Neural crest cell (in vitro differentiated cells): ENCODE measurements at places on chromosomes 6 and 20. TPM values are rescaled to one million over a fixed set of nuclear protein-coding genes. Genes with fewer than 3 reads are reported as not detected.

GRCh38 chr6:89716532-89716931 is 78.0 kb upstream of the LYRM2 start:
- no peak for DNase-seq
- no peak overlapping the region for H3K4me3 ChIP-seq
- H3K27me3 ChIP-seq = no peaks in the 10 kb centered on the region
- H3K4me1 ChIP-seq = no peaks in the 10 kb centered on the region
- peaks cover 23% of the 10 kb centered on the region for H3K36me3 ChIP-seq

- no peaks in the 10 kb centered on the region for H3K4me1 ChIP-seq
- H3K27ac ChIP-seq = no peak overlapping the region
- no peak for DNase-seq
- H3K36me3 ChIP-seq = peaks cover 2% of the 10 kb centered on the region
- no peak overlapping the region for H3K4me3 ChIP-seq
Observed at GRCh38 chr6:63764318-63764916, 128.8 kb downstream of the PHF3 start.

DNA sequence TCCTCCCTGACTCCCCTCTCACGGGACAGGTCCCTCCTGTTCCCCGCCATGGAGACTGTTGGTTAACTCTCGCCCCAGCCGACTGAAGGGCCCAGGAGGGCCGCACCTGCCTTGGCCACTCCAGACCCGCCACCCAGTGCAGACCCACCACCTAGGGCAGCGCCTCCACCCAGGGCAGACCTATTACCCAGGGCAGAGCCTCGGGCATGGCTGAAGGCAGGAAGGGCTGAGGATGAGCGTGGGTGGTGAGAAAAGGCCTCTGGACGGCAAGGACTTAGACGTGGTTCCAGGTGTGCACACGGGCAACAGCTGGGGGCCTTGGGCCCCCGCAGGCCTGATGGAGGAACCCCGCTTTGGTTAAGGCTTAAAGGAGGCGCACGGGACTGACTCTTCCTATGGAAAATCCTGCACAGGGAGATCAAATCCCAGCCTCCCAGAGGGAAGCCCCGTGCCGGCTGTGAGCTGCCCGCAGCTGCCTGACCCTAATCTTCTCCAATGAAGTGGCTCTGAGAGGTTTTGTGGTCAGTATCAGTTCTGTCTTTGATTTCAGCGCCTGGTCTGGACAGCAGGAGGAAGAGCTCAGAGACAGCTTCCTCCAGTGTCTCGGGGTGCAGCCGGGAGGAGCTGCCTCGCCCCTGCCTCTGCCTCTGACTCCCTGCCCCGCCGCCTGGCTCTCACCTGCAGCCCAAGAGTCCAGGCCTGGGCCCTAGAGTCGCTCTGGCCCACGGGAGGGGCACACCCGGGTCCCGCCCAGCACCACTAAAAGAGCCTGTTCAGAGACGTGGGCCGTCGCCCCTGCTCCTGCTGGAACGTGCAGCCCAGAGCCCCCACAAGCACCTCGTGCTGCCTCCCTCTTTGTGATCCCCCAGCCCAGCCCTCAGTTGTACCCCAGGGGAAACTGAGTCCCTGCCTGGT is 12.1 kb upstream of the CHRNA4 start:
- peaks cover 26% of the 10 kb centered on the region for H3K4me1 ChIP-seq
- no peaks in the 10 kb centered on the region for H3K36me3 ChIP-seq
- H3K27ac ChIP-seq = no peak overlapping the region
- H3K27me3 ChIP-seq = peaks cover 4% of the 10 kb centered on the region
- no peak for DNase-seq

- H3K4me1 ChIP-seq = peaks cover 45% of the 10 kb centered on the region
- no peak for DNase-seq
- H3K27me3 ChIP-seq = no peaks in the 10 kb centered on the region
- peaks cover 24% of the 10 kb centered on the region for H3K36me3 ChIP-seq
- H3K4me3 ChIP-seq = no peak overlapping the region
Observed at GRCh38 chr6:166544296-166544605, 42.2 kb downstream of the RAMACL start.

- no peak overlapping the region for H3K27ac ChIP-seq
- H3K4me3 ChIP-seq = no peak overlapping the region
- DNase-seq = no peak
- H3K36me3 ChIP-seq = peaks cover 43% of the 10 kb centered on the region
- H3K27me3 ChIP-seq = no peaks in the 10 kb centered on the region
Observed at GRCh38 chr6:161171207-161171606, 102.7 kb downstream of the AGPAT4 start.

DNA sequence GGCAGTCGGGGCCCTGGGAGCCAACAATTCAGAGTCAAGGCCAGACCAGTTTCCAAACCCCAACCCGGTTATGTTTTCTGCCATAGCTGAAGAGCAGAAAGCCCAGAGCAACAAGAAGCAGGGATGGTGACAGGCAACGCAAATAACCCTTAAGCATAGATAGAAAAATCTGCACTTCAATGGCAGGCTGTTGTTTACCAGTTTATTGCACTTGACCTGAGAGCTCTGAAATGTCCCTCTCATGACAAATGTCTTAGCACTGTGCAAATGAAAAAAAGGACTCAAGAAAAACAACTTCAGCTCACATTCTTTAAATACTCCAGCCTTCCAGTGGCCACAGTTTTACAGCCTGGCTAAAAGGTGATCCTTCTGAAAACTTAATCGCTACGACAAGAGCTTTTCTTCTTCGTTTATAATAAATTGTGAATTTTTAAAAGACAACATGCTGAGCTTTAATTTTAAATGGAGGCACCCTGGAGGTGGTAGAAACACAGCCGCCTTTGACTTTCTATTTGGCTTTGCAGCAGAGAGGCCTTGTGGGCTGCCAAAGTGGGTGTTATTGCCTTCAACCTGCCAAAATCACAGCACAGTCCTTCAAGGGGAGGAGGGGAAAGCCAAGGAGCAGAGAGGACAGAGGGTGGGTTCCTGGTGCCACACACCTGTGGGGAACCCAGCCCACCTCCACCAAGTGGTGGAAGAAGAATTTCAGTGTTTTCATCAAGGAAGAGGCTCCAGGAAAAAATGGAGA is 289.5 kb upstream of the CDYL start:
- H3K27ac ChIP-seq = no peak overlapping the region
- DNase-seq = no peak
- peaks cover 9% of the 10 kb centered on the region for H3K36me3 ChIP-seq
- no peaks in the 10 kb centered on the region for H3K27me3 ChIP-seq

DNA sequence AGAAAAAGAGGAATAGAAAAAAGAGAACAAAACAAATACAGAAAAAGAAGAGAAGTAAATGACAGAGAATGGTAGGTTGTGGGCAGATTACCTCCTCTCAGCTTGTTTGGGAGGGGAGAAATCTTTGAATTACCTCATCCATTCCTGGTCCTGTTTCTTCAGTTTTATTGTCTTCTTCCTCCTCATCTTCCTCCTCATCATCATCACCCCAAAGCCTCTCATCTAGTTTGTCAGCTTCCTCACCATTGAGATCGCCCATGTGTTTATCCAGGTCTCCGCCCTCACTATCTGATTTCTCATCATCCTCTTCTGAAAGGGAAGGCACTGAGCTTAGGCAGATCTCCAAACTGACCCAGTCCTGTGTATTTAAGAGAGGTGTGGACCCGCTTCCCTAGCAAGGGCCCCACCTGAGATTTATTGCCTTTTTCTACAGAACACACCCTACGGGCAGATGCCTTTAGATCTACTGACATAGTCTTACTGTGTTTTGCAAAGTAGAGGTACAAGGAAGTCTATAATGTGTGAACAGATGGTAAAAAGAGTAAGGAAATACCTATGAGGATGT is 24.2 kb upstream of the LYRM2 start:
- H3K27me3 ChIP-seq = no peaks in the 10 kb centered on the region
- H3K4me1 ChIP-seq = no peaks in the 10 kb centered on the region
- no peak overlapping the region for H3K27ac ChIP-seq
- H3K36me3 ChIP-seq = peaks cover 18% of the 10 kb centered on the region

- DNase-seq = no peak
- no peaks in the 10 kb centered on the region for H3K27me3 ChIP-seq
- no peaks in the 10 kb centered on the region for H3K4me1 ChIP-seq
- no peaks in the 10 kb centered on the region for H3K36me3 ChIP-seq
Observed at GRCh38 chr6:142735204-142735603, 209.8 kb downstream of the HIVEP2 start.

The DSP gene
- 9.4 and 9.5 TPM in 2 replicates for total RNA-seq

The NKAIN2 gene
- 0.36 and 1.1 TPM in 2 replicates for total RNA-seq
